Neuronal stem cell (in vitro differentiated cells): ENCODE measurements at places on chromosomes 2 and 18.

DNA sequence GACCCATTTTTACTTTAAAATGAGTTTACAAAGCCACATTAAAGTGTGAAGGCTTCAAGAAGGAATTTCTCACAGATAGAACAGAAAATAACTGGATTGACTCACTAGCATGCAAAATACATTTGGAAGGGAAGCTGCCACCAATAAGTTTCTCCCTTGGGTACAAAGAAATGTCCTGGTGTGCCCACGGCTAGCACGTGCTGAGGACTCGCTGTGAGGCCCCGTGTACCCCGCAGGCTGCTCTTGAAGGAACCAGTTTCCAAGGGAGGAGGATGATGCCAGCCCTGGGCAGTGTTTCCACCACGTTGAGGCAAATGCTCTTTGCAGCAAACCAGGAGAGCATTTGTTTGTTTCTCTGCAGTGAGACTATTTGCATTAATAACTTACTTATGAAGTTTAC, 207.3 kb downstream of the SH3RF3 start:
- no peak for DNase-seq

DNA sequence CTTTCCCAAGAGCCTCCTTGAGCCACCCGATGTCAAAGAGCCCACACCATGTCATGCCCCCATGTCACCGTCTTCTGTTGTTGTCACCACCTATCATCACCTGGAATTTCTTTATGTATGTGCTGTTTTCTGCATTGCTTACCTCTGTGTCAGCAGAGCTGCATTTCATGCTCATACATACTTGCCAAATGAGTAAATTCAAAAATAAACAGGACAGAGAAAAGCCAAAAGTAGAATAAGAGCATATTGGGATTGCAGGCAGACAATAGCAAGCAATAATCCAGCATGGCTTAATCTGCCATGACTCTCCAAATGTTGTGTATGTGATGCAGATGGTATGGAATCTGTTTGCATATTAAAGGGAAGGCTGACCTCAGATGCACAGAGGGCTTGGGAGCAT, 15.3 kb upstream of the RGPD4 start:
- no peak for DNase-seq

GRCh38 chr18:74819433-74820059, 221.9 kb downstream of the ZNF407 start:
- peak; percentile 58 for DNase-seq

GRCh38 chr2:125224830-125225229, 1199.7 kb downstream of the CNTNAP5 start:
- no peak for DNase-seq

DNA sequence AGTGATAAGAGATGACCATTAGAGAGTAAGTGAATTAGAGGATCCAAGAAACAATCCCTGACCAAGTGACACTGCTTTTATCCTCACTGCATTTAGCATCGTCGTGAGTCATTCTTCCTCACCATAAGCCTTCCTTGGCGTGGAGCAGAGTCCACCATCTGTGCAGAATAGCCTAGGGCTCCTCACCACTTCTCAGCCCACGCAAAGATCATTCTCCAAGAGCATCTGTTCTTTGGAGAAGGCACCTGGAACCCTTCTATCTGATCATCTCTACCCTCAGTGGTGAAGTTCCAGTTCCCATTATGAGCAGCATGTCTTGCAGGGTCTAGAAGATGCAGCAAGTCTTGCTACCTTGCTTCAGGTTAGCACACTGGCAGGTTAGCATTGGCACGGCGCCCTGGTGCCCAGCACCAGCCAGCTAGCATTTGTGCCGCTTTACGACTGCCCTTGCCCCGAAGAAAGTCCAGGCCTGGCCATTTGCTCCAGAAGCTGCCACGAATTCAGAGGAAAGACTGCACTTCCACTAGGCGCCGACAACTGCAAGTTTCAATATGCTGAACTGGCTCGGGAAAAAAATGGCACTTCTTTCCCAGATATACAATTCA, 225.8 kb downstream of the TTC32 start:
- no peak for DNase-seq

GRCh38 chr2:233563663-233564430, 2.7 kb downstream of the USP40 start:
- no peak for DNase-seq

DNA sequence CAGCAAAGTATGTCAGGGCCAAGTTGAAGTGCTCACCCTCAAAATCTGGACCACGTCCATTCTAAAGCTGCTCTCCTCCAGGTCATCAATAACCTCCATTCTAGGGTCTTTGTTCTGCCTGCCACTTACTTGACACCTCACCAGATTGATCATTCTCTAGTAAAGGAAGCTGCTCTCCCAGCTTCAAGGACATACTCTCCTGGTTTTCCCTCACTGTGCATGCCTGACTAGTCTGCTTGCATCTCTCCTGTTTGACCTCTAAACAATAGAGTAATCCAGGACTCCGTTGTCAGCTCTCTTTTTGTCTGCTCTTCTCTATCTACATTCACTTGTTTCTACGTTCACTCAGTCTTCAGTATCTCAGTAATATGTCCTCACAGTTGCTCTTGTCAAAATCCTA, 59.1 kb downstream of the FRZB start:
- no peak for DNase-seq

DNA sequence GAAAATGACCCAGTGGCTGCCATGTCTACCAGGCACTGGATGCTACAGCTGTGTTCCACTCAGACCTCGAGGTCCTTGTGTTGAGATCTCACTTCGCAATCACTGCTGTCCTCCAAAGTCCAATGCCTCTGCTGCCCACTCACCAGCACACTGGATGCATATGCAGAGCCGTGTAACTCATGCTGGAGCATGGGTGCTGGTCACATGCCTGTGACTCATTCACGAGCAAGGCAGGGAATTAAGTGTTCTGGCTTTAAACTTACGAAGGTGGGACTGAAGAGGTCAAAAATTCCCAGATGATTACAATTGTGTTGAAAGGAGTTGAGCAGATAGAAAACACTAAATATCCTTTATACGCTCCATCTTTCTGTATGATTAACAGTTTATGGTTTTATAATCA, 417.5 kb downstream of the NUP35 start:
- no peak for DNase-seq

DNA sequence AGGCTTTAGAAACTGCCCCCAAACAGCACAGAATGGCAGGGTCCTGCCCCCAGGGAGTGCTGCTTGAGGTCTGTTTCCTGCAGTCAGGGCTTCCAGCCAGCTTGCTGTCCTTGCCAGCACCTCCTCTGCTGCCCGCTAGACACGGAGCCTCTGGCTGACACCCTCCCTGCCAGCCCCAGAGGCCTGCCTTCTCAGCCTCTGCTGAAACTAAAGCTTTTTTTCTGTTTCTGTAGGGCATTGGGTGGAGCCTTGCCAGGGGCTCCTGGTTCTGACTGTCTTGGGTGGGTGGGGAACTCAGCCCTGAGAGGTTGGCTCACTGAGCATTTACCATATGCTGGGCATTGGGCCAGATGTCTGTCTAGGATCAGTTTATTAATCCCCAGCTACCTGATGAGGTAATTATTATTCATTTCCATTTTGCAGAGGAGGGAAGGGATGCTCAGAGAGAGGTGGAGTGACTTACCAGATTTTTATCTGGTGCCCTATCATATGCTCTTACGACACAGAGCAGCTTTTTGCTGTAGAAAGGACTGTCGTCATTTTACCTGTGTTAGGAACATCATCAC, 35.4 kb downstream of the INPP4A start:
- DNase-seq: no peak

DNA sequence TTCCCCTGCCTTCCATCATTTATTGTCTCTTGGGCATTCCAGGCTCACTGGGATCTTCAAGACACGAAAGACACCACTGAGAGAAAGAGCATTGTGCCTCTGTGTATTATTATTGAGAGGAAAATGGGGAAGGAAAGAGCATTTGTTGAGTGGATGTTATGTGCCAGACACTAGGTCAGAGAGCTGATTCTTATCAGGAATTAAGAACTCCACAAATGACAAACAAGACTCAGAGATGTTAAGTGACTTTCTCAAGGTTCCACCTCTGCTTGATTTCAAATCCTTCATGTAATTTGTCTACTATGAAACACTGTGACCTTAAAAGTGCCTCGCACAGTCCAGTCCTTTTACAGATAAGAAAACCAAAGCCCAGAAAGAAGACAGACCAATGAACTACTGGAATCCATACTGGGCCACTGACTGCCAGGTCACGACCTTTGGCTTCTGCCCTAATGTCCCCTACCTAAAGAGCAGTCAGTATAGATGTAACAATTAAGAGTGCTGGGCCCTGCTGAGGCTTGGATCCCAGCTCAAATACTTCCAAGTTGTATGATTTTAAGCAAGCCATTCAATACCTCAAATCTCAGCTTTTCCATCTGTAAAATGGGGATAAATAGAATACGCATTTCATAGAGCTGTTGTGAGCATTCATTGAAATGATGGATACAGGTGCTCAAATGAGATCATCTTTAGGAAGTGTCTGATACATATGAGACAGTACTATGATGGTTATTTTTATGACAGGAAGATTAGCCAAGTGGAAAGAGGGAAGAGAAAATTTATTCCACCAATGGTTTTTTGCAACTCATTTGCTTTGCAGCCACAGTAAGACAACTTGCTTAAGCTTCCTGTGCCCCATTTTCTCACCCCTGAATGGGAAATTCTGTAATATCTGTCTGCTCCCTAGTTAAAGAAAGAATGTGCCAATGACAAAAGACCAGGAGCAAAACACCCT, 10.9 kb downstream of the KLF7 start:
- no peak for DNase-seq

DNA sequence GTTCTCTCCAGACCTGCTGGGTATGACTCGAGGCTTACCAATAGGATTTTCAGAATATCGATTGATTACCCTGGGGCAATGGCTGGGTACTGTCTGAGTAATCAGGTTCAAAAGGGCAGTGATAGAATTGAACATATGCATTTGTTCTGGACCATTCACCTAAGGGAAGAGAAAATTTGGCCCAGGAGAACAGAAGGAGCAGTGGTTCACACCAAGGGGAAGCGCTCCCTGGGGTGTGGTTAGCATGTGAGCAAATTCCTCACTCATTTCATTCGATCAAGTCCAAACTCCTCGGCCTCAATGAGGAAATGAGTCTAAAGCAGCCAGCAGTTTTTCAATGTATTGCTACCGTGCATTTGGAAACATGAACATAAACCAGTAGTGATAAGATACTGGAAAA, 55.6 kb downstream of the CYP26B1 start:
- no peak for DNase-seq

DNA sequence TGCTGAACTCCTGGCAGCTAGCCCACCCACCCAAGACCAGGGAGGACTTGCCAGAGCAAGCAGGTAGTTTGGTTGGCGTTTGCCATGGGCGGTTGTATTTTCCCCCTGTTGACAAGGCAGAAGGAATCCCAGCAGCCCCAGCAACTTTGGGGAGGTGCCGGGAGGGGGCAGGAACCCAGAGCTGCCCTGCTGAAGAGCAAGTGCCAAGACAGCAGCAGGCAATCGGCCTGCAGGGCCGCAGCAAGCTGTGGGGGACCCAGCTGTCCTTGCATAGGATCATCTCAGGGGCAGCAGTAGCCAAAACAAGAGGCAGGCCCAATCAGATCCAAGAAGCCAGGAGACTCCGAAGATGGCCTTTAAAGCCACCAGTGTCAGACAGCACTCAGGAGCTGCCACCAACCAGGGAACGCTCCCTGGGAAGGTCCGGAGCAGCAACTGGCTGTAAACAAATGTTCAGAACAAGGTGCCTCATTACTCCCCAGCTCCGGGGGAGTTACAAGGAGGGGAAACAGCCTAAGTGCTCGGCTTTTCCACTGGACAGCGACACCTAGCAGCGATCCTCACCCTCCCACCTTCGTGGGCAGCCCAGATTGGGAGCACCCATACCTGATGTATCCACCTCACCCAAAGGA, 2.1 kb downstream of the ST8SIA5 start:
- DNase-seq: no peak

DNA sequence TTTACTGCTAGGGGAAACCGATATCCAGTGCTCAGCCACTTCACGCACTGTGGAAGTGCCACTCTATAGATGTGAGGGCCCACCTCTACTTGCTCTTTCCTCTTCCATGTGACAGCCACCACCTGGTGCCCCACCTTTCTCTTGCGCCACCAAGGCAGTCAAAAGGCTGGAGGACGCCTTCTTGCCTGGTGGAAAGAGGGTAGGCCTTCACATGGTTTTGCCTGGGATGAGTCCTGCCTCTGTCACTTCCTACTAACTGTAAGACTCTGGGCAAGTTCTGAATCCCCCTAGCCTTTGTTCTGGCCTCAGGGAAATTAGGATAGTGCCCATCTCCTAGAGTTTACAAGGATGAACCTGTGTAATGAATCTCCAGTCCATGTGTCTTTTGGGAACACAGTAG, 66.1 kb upstream of the ODC1 start:
- DNase-seq: no peak

- DNase-seq: no peak
Observed at GRCh38 chr18:66473882-66474281, 130.0 kb downstream of the CDH19 start.

DNA sequence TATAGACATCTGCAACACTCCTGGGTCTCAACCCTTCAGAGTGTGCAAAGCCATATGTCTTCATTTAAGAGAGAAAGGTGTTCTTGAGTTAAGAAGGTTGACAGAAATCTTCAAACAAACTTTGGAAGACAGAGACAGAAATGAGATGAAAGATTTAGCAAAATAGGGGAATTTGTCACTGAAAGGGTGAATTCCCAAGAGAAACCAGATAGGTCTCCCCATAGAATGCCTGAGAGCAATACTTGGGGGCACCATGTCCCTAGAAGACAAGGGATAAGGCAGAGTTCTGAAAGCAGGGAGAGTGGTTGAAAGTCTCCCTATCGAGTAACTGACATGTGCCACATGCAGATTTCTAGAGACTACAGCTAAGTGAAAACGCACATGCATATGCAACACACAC, 50.0 kb downstream of the AP1S3 start:
- DNase-seq: no peak

DNA sequence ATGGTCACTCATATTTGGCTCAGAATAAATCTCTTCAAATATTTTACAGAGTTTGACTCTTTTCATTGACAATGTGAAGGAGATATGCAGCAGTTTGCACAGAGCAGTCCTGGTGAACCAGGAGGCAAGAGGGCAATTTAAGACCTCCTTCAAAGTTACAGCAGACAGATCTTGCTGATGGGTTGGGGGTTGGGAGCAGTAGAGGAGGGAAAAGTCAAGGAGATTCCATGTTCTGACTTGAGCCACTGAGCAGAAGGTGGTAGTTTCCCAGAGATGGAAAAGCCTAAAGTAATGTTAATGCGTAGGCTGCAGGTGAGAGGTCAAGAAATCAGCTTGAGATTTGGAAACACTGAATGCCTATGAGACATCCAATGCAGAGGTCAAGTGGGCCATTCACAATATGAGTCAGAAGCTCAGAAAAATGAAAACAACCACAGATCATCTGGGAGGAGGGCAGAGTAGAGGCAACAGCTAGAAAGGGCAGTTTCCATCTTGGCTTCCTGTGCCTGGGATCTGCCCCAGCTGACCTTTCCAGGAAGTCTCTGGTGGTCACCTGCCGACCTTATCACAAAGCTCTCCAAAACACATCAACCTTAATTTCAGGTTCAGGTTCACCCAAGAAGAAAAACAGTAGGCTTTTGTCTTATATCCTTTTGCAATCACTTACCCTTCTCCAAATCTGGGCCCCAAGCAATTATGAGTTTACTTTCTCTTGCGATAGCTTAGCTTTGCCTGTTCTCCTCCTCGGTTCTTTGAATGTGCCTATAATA, 197.5 kb upstream of the ARL4C start:
- no peak for DNase-seq

- no peak for DNase-seq
Observed at GRCh38 chr2:109066917-109067597, 61.9 kb upstream of the SH3RF3 start.

- no peak for DNase-seq
Observed at GRCh38 chr2:10427618-10427949, 20.5 kb downstream of the ODC1 start.

- DNase-seq: no peak
Observed at GRCh38 chr2:121333834-121334558, 49.0 kb upstream of the TFCP2L1 start.
